ENCODE measurements at places on chromosomes 2 and 18. TPM values are rescaled to one million over a fixed set of nuclear protein-coding genes. Genes with fewer than 3 reads are reported as not detected.

GRCh38 chr2:71063216-71063615, 5.2 kb upstream of the NAGK start:
- DNase-seq: no peak

- peak; percentile 48 for DNase-seq
These were observed 126.6 kb downstream of the TMEM131 start for GRCh38 chr2:97868986-97869721.

KIAA2012 gene
- total RNA-seq: not detected

CIDEA gene
- total RNA-seq: 0.37 TPM

ALLC gene
- total RNA-seq: not detected

DNA sequence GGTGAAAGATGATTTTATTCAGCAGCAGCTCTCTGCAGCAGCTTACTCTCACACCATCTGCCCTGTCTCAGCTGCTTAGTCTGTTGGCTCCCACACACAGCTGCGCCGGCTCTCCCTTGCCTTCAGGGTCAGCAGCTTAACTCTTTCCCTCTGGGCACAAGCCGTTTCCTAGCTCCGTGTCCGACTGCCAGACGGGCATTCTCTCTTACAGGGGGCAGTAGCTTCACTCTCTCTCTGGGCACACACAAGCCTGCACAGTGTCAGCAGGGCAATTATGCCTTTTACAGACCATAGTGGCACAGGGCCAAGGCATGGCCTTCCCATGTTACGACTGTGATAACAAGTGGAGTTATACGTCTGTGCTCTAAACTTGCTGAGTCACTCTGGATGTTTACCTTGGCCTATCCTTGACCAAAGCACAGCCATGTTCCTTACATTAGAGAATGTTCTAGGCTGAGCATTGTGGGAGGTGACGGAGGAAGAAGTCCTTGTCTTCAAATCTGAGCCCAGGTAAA, 31.7 kb downstream of the PCARE start:
- no peak for DNase-seq

- DNase-seq: no peak
These were observed 125.5 kb upstream of the SPRED2 start for GRCh38 chr2:65557616-65558573.

All from heart right ventricle (tissue), 16 donors.